ENCODE measurements at places on chromosomes 7 and 10.

DNA sequence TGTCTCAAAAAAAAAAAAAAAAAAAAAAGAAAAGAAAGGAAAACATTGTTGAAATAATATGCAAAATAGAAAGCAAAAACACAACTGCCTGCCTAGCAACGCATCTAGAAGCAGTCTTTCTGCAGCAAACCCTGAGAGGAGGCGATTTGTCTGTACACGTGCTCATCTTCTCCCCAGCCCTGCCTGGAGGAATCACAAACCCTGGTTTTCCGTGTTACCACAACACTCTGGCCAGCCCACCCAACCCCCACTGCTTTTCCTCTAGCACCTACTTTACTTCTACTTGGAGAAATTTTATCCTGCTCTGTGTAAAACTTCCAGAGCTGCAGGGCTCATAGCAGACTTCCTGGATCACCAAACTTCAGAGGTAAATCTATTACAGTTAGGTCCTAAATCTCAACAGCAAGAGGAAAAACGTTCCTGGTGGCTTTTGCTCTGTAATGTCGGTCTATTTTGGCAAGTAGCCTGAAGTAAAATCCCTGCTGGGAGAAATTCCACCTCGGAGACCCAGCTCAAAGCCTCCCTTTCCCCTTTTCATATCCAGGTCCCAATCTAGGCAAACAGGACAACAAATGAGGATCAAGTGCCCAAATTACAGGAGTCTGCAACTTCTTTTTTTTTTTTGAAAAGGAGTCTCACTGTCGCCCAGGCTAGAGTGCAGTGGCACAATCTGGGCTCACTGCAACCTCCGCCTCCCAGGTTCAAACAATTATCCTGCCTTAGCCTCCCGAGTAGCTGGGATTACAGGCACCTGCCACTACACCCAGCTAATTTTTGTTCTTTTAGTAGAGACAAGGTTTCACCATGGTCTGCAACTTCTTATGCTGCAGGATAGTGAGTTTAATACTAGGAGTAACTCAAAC, 91.6 kb downstream of the DNMBP start:
- no peak for DNase-seq

- DNase-seq, result no peak
These were observed 28.0 kb upstream of the GSAP start for GRCh38 chr7:77444123-77444522.

DNA sequence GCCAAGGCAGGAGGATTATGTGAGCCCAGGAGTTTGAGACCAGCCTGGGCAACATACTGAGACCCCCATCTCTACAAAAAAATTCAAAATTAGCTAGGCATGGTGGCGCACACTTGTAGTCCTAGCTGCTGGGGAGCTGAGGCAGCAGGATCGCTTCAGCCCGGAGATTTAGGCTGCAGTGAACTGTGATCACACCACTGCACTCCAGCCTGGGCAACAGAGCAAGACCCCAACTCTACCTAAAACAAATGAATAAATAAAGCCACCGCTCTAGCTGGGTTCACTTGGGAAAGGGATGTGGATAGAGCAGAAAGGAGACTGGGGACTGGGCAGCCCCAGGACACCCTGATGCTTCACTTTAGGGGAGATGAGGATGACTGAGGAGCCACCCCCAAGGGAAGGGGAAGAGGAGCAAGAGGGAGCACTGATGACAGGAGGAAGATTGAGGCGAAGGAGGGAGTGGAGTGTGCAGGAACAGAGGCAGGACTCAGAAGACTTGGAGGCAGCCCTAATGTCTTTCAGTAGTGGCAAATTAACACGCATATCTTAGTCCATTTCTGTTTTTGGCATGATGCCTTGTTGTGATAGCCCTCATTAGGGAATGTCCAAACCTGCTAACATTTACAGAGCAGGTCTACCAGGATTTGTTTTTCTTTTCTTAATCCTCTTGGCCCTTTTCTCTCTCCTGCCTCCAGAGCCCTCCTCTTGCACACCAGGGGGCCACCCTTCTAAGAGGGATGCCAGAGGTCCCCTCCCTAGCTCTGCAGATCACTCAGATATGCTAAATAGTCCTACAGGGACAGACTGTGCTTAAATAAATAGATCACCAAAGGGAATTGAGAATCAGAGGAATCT, 88.3 kb downstream of the C10orf105 start:
- DNase-seq, result no peak

GRCh38 chr7:102117743-102118142, 168.9 kb upstream of the SH2B2 start:
- no peak for DNase-seq

DNA sequence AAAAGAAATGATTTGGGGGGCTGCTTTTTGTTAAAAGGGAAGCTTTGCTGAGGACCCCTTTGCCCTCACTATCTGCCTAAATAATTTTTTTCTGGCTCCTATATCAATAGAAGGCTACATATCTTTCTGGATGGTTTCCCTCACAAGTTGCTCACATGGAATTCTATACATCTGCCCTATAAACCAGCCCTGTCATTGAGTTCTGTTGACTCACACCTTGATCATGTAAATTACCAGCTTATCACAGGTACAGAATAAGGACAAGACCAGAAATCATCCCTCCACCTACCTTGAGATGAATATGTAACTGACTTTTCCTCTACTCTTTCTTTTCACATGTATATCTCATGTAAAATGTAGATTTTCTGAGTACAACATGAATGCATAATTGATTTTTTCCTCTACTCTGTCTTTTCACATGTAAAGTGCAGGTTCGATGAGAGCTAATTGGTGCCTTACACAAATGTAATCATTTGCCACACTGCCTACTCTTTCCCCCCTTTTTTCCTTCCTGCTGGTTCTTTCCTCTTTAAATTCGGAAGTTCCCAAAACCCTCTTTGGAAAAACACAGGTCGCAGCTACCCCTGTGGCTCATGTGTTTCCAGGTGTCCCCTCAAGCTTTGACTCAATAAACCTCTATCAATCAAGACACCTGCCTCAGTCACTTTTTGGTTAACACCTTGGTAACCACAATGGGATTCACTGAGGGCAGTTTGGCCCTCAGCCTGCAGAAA, 12.5 kb downstream of the CYP3A43 start:
- DNase-seq, result no peak

DNA sequence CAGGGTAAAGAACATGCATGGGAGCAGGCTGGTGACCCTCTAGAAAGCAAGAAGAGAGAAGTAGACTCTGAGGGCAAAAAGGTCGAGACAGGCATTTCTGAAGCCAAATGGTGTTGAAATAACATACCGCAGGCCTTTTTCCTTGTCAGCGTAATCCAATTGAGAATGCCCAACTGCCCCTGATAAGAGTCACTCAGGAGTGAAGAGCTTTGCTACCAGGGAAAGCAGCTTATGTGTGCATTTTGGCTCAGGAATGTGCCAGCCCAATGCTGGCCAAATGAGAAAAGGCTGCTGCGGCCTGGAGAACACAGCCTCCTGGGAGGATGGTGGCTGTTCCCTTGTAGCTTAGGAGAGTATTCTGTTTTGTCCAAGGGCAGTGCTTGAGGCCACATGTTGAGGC, 61.4 kb upstream of the NFKB2 start:
- DNase-seq, result no peak

GRCh38 chr10:15106352-15107013, 9.3 kb downstream of the RPP38 start:
- DNase-seq, result peak; percentile 70

All from effector memory CD8-positive, alpha-beta T cell (primary cell).